ENCODE measurements at places on chromosomes 11 and 22. TPM values are rescaled to one million over a fixed set of nuclear protein-coding genes. Genes with fewer than 3 reads are reported as not detected.

DNA sequence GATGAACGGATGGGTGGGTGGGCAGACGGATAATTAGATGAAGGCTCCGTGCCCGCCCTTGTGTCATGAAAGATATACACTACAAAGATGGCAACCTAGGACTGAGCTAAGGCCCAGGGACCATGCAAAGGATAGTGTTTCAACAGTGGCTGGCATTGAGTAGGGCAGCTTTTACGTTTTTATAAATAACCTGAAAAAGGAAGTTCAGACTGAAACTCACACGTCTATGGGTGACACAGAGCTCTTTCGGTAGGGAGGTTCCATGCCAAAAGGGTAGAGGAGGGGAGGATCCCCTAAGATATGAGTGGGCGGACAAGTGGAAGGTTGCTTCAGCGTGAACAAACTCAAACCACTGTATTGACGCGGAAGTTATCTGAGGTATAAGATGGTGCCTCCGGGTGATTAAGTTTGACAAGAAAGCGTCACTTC lies 90.5 kb downstream of the UBASH3B start:
- DNase-seq, result no peak

SCN2B gene
- 3.0 TPM for polyA plus RNA-seq

GRCh38 chr22:49756676-49757075 lies 71.0 kb downstream of the BRD1 start:
- no peak for DNase-seq

TRPC6 gene
- 10.2 TPM for polyA plus RNA-seq

Measured in left kidney (tissue), 8 donors.